HEK293T (cell line): ENCODE measurements at places on chromosomes 13 and 19.

GRCh38 chr13:39321574-39321973 is 281.4 kb downstream of the LHFPL6 start:
- DNase-seq = no peak

GRCh38 chr19:15188851-15189250 is 11.9 kb downstream of the NOTCH3 start:
- no peak for DNase-seq

GRCh38 chr13:102089177-102089576 is 312.7 kb downstream of the FGF14 start:
- DNase-seq = no peak

- DNase-seq = no peak
Observed at GRCh38 chr19:33348301-33349010, 25.1 kb upstream of the CEBPG start.

DNA sequence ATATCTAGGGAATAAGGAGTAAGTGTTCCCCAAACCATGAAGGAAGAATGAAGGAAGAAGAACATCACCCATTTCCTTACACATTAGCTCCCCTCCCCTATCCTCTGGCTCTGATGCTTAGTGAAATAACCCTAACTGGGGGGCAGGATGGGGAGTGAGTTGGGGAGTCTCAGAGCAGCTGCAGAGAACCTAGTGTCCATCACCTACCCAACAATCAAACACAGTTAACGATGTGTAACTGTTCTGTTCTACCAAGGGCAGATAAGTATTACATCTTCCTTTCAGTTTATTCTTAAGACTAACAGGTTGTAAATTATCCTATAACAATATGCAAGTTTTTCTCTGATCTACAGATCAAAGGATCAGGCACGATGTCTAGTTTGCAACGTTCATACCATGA is 12.8 kb downstream of the ELF1 start:
- DNase-seq = no peak

DNA sequence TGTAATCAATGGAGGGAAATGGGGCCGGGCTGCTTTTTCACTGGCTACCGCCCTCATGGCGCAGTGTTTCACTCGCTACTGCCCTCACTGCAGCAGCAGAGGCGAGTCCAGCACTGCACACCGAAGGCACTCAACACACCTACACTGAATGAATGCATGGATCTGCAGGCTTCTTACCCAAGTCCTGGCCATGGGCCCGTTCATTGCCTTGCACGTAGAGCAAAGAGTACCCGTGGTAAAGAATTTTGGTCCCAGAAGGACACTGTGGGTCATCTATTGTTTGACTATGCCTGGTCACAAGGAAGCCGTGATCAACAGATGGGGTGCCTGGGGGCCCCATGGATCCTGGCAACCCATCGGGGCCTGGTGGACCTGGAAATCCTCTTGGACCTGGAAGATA is 144.9 kb downstream of the COL4A1 start:
- no peak for DNase-seq
